ENCODE measurements at places on chromosomes 7 and 10.

- DNase-seq: no peak
Measured at GRCh38 chr7:129771928-129772479, 160.5 kb downstream of the NRF1 start.

DNA sequence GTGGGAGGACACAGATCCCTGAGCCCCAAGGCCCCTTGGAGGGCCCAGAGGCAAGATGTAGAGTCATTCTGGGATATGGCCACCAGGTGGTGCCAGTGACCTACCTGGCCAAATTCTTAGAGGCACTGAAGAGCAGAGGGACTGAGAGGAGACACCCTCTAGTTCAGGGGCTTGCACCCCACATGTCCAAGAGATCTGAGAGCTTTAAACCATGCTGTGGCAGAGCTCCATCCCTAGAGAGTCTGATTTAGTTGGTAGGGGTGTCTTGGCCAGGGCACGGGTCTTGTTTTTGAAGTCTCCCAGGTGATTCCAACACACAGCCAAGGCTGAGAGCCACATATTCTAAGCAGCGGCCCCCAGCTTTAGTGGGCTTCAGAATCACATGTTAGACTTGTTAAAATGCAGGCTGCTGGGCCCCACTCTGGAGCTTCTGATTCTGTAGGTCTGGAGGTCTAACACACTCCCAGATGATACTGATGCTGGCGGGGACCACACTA lies 52.5 kb downstream of the PRF1 start:
- peak; percentile 83 for DNase-seq

GRCh38 chr10:104774234-104774633 lies 133.1 kb downstream of the SORCS3 start:
- DNase-seq: no peak

DNA sequence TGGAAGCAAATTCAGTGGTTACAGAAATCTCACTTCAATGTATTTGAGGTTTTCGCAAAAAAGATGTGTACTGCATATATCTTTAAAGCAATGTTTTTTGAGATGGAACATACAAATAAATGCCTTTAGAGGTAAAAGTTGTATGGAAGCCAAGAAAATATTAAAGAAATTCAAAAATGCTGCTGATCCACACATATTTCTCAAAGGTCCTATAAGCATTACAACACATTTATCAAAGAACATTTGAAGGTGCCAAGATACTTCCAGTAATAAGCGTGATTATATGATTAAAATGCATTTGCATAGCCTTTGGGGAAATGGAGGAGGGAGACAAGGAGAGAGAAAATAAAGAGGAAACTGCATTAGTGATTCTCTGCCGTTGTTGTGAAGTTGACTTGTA lies 260.1 kb downstream of the BICC1 start:
- DNase-seq: no peak

DNA sequence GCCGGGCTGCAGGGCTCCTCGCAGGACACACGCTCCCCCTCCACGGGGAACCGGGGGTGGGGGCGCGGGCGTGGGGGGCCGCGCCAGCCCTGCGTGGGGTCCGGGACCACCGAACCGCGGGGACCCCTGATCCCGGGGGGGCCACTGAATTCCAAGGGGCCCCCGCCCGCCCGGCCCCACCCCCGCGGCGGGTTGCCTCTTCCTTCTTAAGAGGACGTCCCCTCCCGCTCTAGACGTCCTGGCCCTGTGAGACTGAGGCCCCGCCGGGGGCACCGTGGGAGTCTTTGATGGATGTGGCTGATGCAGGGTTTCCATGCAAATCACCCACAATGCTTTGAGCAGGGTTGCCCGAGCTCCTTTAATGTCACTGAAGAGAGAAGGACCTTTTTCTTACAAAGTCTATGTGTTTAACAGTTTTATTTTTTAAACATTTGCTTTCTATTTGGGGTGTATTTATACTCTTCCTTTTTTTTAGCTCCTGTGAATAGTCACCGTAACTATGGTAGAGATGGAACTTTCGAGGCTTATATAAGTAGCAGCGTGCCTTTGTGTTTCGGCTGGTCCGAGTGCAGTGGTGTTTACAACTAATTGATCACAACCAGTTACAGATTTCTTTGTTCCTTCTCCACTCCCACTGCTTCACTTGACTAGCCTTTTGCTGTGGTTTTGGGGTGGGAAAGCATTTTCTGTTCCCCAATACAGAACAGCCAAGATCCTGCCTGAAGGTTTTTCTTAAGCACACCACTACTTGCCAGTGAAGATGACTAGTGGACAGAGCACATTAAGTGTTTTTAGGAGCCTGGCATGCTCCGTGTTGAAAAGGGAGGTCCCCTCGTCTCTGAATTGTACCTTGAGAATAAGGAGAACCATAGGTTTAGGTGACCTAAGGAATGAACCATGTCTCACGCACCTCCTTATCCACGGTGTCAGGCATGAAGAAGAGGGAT lies 44.8 kb downstream of the PDIA4 start:
- peak; percentile 80 for DNase-seq

DNA sequence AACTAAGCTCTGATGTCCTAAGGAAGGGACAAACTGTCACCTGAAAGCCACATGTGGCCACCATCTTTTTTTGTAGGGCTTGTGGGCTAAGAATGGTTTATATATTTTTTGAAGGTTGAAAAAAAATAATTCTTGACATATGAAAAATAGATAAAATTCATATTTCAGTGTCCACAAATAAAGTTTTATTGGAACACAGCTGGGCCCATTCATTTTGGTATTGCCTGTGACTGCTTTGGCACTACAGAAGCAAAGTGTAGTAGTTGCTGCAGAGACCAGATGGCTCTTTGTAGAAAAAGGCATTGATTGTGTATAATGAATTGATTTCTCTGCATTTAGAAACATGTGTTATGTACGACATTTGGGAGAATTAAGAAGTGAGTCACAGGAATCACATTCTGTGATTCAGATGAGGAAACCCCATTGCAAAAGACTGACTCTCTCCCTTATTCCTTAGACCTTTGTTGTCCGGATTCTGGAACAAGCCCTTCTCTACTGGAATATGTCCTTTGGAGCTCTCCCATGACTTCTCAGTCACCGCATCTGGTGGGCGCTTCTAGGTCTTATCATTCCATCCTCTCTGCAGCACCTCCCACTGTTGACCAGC lies 438.7 kb downstream of the LRMDA start:
- DNase-seq: no peak

DNA sequence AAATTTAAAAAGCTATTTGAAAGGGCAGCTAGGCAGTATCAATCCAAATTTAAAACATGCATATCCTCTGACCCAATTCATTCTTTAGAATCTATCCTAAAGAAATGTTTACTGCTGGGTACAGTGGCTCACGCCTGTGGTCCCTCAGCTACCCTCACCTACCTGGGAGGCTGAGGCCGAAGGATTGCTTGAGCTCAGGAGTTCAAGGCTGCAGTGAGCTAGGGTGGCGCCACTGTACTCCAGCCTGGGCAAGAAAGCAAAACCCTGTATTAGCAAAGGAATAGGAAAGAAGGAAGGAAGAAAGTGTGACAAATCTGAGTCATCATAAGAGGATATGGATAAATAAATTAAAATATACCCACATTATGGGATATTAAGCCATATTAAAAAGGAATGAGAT lies 36.3 kb downstream of the C7orf33 start:
- no peak for DNase-seq

DNA sequence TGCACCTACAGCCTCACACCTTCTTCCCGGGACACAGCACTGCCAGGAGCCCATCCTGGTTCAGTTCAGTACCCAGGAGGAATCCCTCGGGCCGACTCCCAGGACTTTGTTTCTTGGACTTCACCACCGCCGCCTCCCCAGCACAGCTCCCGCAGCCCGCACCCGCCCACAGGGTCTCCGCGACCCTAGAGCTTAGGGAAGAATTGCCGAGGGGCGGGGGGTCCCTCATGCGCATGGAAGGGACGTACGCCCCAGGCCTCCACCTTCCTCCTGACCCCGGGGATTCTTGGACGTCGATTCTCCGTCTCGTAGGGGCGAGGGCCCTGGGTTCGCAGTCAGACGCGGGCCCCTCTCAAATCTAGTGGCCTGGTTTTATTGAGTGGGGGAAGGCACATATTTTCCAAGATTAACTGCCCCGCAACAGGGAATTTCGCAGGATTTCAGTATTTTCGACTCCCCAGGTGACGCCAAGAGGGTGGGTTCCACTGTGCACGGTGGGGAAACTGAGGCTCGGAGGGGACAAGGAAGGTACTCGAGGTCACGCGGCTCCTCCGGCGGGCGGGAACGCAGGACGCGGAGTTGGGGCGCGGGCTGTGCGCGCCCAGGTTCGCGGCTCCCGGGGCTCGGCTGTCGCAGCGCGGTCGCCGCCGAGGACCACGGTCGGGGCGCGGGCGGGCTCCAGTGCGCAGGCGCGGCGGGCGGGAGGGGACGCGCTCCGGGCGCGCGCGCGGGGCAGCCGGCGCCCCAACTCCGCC lies at the start of gene ADCY1:
Gene ADCY1 (plus strand): TSS at position 708 of the 755 bp plus-strand sequence. CDS start 176 bp downstream, outside the sequence.
- no peak for DNase-seq

DNA sequence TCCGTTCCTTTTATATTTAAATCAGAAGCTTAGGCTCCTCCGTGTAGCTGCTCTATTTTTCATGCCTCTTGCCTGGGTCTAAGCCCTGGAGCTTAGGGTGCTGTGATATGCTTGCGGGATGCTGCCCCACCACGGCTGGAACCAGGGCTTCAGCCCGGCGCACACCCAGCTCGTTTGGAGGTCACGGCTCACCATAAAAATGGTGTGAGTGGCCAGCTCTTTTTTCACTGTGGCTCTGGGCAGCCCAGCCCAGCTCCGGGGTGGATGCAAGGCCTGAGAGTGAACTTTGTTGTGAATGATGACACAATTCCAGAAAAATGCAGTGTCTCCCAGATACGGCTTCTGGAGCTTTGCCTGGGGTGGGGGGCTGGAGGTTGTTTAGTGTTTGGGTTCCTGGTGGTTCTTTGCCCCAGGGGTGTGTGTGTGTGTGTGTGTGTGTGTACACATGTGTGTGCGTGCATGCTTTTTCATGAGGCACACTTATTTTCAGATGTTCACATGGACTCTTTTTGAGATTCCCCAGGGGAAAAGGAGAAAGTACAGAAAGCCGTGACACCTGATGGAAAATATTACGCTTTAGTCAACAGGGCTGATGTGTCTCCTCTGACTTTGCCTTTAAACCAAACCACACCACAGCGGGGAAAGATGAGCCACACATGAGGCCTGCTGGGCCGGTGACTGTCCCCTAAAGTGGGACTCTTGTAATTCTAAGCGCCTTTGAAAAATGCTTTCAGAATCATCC lies 46.2 kb downstream of the GRK5 start:
- DNase-seq: no peak

DNA sequence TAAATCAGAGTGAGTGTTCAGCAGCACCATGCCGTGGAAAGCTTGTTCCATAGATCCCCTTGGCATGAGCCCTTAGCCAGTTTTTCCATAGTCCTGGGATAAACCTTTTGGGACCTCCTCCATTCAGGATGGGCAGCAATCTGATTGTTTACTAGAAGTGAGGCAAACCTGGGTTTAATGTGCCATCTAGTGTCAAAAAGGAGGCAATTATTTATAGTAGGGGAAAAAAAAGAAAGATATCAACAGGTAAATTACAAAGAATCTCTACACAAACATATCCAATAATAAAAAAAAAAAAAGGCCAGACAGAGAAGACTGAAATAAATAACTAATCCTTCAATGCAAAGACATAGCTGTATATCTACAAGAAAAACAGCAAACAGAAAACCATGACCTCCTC lies 229.0 kb upstream of the STK17A start:
- no peak for DNase-seq

DNA sequence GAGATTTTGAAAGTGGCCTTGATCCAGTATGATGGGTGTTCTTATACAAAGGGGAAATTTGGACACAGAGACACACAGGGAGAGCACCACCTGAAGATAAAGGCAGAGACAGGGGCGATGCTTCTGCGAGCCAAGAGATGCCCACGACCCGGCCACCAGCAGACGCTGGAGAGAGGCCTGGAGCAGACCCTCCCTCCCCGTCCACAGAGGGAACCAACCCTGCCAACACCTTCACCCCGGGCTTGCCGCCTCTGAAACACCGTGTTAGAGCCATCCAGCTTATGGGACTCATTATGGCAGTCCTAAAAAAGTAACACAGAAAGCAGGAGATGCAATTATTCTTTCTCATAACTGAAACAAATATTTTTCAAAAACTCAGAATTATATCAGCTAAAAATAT lies 303.3 kb upstream of the SHH start:
- no peak for DNase-seq

- no peak for DNase-seq
Measured at GRCh38 chr10:117619223-117619622, 76.7 kb downstream of the EMX2 start.

GRCh38 chr10:117441361-117441760 lies 66.1 kb upstream of the PDZD8 start:
- DNase-seq: no peak

DNA sequence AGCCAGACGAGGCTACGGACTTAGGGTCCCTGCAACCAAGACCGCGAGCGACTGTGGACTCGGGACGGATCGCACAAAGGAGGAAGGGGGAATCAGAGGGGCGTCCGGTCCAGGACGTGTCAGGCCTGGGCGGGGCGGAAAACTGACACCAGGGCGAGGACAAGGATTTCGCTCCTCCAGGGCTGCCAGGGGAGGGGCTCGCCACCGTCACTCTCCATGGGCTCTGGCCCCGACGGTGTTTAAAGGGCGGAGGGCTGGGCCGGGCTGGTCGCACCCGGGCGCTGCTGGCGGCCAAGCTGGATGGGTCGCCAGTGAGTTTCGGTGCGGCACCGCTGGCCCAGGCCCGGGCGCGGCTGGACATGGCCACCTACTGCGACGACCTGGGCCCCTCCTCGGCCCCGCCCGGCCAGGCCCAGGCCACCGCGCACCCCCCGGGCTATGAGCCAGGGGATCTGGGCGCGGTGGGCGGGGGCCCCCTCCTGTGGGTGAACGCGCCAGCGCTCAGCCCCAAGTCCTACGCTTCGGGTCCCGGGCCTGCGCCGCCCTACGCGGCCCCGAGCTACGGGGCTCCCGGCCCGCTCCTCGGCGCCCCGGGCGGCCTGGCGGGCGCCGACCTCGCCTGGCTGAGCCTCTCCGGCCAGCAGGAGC lies at the start of gene FOXI2:
Gene FOXI2 (plus strand): TSS at position 271 of the 648 bp plus-strand sequence. CDS start 89 bp downstream, at position 360.
- no peak for DNase-seq

DNA sequence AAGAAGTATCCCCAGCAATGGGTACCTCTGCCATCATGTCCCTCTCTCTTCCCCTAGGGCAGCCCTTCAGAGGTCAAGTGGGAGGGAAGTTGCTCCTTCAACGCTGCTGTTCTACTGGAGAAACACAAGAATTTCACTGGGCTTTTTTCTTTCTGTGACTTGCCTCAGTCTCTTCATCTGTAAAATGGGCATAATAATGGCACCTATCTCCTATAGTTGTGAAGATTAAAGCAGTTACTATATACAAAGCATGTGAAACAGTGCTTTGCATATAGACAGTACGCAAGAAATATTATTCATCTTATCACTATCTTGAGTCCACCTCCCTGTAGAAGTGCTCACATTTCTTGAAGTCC lies 1.6 kb upstream of the NPFFR1 start:
- no peak for DNase-seq

DNA sequence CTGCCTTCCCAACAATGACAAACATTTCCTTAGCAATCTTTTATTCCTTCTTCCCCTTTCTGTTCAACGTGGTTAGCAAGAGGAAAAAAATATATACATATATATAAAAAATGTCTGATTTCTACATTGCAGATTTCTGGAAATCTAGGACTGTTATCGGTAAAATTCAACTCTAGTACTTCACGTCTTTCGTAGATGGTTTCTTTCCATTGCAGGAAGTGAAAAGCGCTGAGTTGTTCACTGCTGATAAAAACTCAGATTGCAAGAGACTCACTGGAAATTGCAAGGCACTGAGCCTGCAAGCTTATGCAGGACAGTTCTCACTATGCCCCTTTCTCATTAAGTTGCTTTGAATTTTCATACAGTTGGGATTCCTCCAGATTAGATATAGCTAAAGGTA lies 23.9 kb downstream of the KIN start:
- DNase-seq: peak; percentile 14

Data from suppressor macrophage (primary cell).